ENCODE measurements at places on chromosomes 3 and 15.

DNA sequence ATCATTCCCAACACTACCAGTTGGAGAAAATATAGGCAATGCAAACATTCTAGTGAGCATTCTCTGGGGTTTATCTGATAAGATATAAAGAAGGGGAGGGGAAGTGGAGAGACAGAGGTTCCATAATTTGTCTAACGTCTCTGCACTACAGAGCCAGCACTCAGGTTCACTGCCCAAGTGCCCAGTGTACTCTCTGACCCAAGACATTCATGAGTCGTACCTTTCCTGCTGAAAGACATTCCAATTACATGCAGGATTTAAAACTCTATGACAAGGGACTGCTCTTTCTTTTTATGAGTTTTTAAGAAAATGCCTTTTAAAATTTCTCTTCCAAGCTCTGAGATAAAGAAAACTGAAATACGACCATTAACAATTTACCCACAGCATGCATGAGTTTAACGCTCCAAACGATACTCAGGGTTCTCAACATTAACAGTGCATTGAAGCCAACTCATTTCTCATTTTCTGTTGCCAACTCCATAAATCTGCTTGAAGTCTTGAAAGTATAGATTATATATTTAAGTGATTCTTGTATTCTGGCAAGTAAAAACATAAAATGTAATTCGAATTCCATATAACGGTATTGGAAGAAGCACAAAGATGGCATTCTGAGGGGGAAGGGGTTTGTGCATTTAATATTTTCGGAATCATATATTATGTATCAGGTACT, 193.4 kb downstream of the SUCLG2 start:
- no peak for DNase-seq

DNA sequence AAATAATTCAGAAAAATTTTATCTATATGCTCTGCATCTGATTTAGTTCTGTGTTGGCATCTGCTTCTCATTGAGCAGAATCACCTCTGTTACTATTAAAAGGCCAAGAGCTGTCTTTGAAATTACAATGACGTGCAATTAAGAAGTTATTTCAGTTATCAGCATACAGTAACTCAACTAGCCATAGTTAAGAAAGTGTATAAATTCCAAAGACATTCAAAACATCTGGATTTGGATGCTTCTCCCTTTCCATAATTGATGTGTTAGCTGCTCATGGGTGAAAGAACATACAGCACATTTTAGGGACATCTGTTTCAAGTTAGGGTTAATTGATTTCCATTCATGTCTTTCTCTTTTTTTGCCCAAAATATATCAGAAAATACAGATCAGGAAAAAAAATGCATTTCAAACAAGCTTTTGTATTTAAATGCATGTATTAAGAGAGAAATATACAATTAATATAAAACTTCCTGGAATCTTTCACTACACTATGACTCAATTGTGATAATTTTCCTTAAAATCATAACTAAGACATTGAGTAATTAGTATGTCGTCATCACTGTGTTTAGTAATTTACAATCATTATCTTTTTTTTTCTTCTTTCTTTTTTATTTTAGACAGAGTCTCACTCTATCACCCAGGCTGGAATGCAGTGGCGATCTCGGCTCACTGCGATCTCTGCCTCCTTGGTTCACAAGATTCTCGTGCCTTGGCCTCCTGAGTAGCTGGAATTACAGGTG, 82.7 kb upstream of the MBNL1 start:
- peak; percentile 63 for DNase-seq

DNA sequence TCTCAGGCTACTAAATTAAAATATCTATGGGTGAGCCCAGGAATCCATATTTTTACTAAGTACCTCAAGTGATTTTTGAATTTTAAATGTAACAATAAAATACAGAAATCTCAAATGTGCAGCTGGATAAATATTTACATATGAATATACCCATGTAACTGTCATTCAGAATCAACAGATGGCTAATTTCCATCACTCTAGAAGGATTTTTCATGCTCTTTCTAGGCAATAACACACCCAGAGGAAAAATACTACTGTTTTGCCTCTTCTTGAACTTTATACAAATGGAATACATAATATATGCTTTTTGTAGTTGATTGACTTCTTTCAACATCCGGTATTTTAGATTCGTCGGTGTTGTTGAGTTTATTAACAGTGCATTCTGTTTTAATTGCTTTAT, 601.3 kb upstream of the NECTIN3 start:
- DNase-seq = no peak

DNA sequence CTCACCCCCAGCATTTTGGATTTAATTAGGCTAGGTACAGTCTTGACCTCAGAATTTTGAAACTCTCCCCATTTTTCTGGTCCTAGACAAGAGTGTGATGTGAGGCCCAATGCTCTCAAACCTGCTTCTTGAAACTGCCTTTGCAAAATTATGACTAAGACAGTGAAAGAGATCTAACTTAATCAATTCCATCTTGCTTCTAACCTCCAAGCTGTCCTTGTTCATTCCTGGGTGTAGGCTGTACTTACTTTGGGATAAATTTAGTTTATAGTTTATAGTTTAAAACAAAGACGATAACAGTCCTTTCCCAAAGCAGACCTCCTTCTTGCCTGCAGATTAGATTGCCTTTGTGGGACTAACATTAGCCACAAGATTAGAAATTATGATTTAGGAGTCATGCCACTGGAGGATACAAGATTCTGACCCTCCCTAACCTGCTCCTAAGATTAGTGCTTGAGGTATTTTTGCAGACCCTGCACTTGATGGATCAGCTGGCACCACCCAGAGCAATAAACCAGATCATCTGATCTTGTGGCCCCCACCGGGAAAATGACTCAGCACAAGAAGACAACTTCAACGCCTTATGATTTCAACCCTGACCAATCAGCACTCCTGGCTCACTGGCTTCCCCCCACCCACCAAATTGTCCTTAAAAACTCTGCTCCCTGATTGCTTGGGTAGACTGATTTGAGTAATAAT, 59.6 kb downstream of the CD200R1L start:
- peak; percentile 39 for DNase-seq

- DNase-seq = no peak
These were observed 15.5 kb upstream of the ONECUT1 start for GRCh38 chr15:52805351-52806283.

DNA sequence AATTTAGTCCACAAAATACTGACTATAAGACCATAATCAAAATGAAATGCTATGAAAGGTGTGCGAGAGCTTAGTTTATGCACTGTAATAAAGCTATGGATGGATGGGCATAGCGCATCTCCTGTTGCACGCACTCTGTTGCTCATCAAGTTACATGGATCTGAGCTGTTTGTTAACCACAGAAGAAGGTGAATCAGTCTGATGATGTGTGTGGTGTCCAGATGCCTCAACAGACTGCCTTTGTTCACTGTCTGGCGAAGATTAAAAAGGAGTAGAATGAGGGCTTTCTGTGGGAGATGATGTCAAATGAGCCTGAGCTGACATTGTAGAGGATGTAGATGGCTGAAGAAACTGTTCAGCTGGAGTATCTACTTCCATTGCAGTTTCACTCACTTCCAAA, 36.1 kb downstream of the NSMCE3 start:
- no peak for DNase-seq

DNA sequence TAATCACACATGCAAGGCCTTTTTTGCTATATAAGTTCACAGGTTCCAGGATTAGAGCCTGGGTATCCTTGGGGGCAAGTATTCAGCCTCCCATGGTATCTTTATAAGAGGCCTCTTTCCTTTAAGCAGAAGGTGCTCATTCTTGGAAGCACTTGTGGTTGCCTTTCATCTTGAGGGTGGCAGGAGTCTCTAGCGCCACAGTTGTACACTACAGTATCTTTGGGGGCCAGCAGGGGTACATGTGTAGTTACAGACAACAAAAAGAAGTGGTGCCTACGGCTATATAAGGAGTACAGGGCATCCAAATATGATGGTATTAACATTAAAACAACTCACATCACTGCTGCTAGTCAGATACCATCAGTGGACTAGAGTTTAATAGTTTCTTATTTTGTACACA, 62.1 kb downstream of the CCR1 start:
- DNase-seq = no peak

- DNase-seq = no peak
These were observed 161.5 kb downstream of the FOXP1 start for GRCh38 chr3:71421820-71422566.

All from foreskin fibroblast (primary cell).